ENCODE measurements at places on chromosomes 5 and 9.

DNA sequence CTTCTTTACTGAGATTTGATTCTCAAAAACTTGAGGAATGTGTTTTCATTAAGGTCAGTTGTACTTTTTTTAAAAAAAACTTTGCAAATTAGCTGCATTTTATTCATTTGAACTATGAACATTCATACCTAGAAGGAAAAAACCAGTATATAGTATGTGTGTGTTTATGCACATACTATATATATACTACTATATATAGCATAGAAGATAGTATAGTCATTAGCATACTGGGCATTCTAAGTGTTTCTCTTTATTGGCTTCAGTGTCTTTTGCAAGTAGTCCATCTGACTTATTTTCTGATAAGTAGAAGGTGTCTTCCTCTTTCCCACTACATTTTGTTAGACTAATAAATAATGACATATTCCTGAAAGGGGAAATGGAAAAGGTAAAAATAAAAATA is 33.0 kb downstream of the ELOVL7 start:
- DNase-seq = no peak

GRCh38 chr5:151110992-151111391 is 30.2 kb upstream of the TNIP1 start:
- DNase-seq = no peak

DNA sequence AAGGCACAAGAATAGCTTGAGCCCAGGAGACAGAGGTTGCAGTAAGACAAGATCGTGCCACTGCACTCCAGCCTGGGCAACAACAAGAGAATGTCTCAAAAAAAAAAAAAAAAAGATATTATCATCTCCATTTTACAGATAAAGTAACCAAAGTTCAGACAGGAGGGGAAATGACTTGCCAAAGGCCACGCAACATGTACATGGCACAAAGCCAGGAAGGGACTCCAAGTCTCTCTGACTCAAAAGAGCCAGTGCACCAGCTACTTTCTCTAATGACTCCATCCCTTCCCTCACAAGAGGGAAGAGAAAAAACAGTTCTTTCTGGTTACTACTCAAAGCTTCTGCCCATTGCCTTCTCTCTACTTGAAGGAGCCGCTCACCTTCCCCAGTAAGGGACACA is 34.1 kb downstream of the SIL1 start:
- DNase-seq = no peak

GRCh38 chr9:132588501-132589147 is 6.2 kb downstream of the BARHL1 start:
- DNase-seq = no peak

GRCh38 chr9:116368680-116369079 is 215.1 kb downstream of the PAPPA start:
- no peak for DNase-seq

GRCh38 chr9:132894862-132895835 is 16.5 kb downstream of the SPACA9 start:
- DNase-seq = no peak

GRCh38 chr9:124894035-124894740 is 32.3 kb downstream of the ARPC5L start:
- DNase-seq = no peak

DNA sequence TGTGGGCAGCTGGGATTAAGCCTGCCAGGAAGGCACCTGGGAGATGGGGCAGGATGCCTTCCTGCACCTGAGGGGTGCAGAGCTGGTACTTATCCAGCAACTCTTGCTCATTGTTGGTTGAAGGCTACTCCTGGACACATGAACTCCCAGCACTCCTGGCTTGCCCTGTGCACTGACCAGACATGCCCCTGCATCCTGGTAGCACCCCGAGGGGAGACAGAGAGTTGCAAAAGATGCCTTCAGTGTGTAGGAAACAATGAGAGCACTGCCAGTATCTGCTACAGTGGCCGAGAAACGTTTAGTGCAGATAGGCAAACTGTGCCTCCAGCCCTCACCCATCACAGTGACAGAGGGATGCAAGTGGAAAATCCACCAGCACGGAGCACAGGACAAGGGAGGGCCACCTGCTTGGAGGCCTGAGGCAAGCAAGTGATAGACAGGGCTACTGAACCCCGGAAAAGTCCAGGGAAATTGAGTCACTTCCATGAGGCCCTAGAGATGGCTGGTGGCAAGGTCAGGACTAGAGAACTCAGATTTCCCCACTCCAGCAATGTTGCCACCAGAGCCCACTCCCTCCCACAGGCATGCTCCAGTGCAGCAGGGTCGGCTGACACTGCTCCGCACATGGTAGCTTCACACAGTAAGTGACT is 171.1 kb downstream of the FSTL4 start:
- DNase-seq = no peak

DNA sequence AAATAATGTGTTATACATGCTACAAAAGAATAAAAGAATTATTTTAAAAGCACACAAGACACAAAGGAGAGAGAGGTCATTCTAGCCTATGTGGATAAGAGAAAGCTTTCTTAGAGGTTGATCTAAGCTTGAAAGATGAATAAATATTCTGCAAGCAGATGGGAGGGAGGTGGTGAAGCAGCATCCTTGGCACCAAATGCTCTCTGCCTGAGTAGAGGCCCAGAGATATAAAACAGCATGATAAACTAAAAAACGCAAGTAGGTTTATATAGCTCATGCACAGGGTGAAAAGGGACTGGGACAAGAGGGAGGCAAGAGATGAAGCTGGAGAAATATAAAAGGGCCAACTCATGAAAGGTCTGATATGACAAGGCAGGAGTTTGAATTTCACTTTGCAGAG is 283.2 kb upstream of the POU5F2 start:
- DNase-seq = no peak

- DNase-seq = no peak
These were observed 1.9 kb downstream of the GCNT4 start for GRCh38 chr5:75050415-75050814.

GRCh38 chr9:133989625-133990365 is 2.3 kb downstream of the VAV2 start:
- no peak for DNase-seq

DNA sequence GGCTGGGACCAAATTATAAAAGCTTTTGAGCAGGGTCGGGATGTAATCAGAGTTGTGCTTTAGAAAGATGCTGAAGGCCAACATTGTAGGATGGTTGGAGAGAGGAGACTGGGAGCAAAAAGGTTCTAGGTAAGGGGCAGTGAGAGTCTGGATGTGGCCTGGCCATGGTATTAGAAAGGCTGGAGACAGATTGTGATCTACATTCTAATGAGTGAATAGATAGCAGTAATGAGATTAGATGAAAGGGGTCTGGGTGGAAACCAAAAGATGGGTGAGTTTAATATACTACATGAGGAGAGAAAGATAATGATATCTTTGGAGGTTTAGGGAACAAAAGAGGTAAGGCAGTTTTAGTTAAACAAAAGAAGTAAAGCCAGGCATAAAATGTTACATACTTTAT is 88.8 kb upstream of the SH3GL2 start:
- DNase-seq = no peak

DNA sequence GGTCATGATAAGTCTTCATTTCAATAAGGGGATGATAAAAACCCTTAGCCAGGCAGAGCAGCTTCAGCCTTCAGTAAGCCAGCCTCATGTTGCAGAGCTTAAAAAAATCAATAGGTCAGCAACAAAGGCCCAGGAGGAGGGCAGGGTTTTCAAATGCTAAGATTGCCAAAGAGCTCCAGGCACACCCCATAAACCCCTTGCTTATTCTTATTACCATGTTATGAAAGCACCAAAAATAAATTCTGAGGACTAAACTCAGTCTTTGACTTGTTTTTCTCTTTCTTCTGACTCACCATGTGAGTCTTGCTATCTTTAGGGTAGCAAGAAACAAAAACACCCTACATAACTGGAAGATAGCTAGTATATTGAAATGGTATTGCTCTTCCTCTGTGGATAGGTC is 317.1 kb downstream of the KCTD16 start:
- no peak for DNase-seq

DNA sequence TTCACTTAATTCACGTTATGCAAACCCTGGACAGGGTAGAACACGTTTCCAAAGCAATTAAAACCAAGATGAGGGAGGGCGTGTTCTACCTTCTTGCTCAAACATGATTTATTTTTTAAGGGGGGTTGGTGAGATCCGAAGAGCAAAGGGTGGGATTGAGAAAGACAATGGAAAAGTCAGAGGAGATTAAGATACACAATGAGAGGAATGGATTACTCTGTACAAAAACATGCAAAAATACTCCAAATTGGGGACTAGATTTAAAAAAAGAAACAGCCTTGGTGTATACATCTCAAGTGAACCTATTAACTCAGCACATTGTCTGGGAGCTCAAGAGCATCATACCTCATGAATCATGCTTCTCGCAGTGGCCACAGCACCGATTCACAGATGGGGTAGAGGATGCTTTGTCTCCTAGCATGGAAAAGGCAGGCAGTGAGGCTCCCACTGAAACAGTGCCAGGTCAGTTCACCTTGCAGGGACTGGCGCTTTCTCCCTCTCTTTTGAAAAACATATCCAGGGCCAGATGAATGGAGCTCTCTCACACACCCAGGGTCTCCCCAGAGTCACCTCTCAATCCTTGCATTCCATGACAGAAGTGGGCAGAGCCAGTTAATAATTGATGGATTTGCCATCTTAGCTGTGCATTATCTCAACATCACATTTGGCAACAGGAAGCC is 459.7 kb downstream of the BNC2 start:
- no peak for DNase-seq

- no peak for DNase-seq
These were observed 7.4 kb downstream of the MEF2C start for GRCh38 chr5:88875341-88876234.

DNA sequence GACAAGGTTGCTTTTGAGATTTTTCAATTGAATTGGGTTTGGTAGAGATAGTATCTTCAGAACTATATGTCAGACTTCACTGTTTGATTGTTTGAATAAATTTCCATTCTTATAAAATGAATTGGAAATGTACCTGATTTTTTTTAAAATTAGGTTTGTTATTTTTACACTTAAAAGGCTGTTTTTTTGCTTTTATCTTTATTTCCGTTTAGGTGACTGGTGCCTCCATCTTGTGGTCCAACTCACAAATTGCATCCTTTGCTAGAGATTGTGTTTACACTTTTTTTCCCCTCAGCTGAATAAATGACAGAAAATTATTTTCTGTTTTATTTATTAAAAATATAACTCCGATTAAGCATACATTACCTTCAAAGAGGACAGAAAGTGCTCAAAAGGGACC is 15.6 kb downstream of the NDUFAF2 start:
- no peak for DNase-seq

DNA sequence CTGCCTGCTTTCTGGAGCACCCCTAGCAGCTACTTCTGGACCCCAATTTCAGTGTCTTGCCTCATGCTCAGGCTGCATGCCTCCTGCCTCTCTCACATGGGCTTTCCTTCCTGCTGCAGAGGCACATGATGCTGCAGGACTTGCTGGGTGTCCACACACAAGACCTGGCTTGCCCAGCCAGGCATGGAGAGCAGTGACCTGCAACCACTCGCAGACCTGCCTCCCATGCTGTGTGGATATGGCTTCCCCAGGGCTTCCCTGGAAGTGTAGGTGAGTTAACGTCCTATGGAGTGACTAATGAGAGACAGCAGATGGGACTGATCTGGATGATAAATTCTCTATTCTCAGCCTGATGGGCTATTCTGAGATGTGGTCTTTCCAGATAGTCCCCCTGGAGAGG is 53.2 kb upstream of the SMIM32 start:
- no peak for DNase-seq

DNA sequence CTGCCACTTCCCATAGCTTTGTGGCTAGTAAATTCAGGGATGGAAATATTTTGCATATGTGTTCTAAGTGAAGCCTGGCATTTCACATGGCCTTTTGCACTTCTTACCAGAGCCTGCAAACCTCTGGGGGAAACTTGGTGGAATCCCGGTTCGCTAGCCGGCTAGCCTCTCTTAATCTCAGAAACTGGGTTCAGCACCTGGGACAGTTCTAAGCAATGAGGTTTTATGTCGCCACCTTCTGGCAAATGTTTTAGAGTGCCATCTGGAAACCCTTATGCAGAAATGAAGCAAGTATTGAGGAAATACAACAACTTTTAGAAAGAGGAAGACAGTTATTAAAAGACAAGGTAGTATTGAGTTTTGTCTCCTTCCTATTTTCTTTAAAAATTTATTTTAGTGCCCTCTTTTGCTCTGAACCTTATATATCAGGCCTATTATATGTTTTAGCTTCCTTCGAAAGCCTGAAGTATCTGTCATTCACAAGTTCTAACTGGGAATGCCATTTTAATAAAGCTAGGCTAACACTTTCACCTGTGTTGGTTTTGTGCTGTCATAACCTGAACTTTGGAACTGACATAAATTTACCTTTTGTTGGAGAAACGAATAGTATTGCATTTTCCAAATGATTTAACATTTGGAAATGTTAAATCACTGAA is 963 bp upstream of the HTR1A start:
- DNase-seq = peak; percentile 43

DNA sequence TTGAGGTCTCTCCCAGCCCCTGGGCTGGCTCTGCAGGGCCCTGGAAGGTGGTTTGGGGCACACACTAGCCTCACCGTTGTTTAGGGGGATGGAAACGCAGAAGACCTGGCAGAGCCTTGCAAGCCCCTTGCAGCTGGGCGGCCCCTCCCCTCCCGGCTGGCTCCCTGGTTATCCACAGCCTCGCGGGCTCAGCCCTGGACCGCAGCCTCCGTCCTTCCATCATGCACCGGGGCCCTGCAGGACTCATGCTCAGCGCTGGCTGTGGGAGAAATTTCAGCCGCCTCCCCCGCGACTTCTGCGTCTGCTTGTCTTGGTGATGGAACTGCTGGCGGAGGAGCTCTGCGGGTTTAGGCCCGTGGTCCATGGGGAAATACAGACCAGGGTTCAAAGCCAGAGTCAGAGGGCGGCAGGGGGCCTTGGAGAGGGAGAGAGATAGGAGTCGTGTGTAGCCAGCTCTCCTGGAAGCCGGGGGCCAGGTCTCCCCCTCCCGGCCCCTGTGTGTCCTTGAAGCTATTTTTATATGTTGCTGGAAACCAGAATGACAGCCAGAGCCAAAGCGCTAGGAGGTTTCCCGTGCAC is 75.8 kb upstream of the IER5L start:
- no peak for DNase-seq

- no peak for DNase-seq
These were observed 45.4 kb downstream of the PTBP3 start for GRCh38 chr9:112288029-112288428.

- DNase-seq = no peak
These were observed 36.1 kb downstream of the TLE1 start for GRCh38 chr9:81653240-81653639.

- no peak for DNase-seq
These were observed 320.1 kb downstream of the MLLT3 start for GRCh38 chr9:20302197-20302596.

DNA sequence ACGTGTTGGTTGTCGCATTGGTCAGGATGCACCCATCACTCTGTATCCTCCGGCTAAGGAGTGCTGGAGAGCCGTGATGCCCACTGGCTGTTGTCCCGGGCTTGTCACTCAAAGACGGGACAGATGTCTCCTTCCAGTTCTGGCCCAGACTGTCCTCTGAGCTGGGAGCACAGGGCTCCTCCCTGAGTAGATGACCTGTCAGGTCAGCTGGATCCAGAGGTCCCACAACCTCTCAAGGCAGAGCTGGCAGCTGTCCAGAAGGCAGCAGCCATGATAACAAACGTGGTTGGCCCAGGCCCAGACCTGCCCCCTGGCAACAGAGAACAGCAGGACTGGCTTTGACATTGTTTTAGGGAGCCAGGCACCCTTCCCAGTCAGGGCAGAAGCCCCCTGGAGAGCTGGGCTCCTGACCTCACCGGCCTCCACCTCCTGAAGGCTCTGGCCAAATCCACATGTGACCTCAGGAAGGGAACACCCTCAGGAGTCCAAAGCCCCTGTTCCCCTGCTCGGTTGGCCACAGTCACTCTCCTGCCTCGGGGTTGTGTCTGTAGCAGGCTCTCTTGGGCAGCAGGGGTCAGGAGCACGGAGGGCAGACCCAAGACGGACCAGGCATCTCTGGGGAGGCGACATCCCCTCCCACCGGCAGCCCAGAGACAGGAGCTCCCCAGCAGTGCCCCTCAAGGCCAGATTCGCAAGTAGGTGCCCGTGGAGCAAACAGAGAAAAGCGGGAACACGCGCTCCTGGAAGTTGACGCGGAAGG is 10.3 kb downstream of the TRIM7 start:
- no peak for DNase-seq
